ENCODE measurements at places on chromosomes 4 and X. TPM values are rescaled to one million over a fixed set of nuclear protein-coding genes. Genes with fewer than 3 reads are reported as not detected.

The ETNPPL gene
- total RNA-seq, result 0.41 TPM

GRCh38 chr4:7679406-7680040 is 244.8 kb upstream of the PSAPL1 start:
- no peak for DNase-seq

The ARMCX5 gene
- total RNA-seq, result 42.8 TPM

- no peak for DNase-seq
Observed at GRCh38 chr4:151694961-151695720, 65.7 kb downstream of the GATB start.

- DNase-seq, result no peak
Observed at GRCh38 chr4:112144546-112145325, 518 bp upstream of the FAM241A start.

The CACNA1F gene
- total RNA-seq, result under 0.01 TPM

DNA sequence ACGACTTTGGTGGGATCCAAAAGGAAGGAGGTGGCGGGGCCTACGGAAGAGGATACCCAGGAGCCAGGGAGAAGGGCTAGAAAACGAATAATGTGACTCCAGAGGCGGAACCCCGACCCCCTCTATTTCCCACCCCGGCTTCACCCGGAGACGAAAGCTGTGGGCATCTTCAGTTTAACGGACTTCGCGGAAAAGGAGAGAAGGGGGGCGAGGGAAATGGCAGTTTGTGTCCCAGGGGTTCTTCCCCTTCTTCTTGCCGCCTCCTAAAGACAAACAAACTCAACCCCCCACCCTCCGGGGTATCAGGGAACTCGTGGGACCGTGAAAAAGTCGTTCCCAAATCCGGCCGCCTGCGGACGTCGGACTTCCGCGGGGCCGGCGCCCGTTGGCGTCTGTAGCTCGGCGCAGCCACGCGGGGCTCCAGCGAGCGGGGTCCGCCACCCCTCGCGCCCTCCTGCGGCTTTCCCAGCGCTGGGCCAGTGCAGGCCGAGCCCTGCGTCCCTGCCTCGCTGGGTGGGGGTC is 3.6 kb upstream of the LEF1 start:
- no peak for DNase-seq
